ENCODE measurements at places on chromosomes 1 and 21.

DNA sequence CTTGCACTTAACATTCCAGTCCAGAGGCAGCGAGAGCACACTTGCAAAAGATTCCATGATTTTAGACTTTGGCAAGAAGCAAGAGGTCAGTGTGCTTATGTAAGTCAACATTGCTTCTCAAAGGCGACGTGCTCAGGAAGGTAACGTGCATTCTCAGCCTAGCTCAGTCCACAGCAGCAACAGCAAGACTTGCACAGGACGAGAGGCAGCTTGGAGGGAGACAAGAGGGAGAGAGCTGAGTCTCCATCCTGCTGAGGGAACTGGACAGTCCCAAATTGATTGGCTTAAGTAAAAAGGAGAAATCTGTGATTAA, 56.5 kb downstream of the PTP4A2 start:
- no peaks in the 10 kb centered on the region for H3K36me3 ChIP-seq
- H3K4me3 ChIP-seq = no peak overlapping the region
- H3K27ac ChIP-seq = no peak overlapping the region
- H3K4me1 ChIP-seq = peaks cover 9% of the 10 kb centered on the region
- no peak for DNase-seq
- H3K27me3 ChIP-seq = no peaks in the 10 kb centered on the region

GRCh38 chr1:40185951-40186864, 25.0 kb downstream of the RLF start:
- H3K4me1 ChIP-seq = peaks cover 28% of the 10 kb centered on the region
- H3K27ac ChIP-seq = no peak overlapping the region
- DNase-seq = no peak
- H3K27me3 ChIP-seq = no peaks in the 10 kb centered on the region
- peaks cover 23% of the 10 kb centered on the region for H3K36me3 ChIP-seq
- no peak overlapping the region for H3K4me3 ChIP-seq

GRCh38 chr1:34162852-34163766, 1.9 kb downstream of the CSMD2 start:
- no peaks in the 10 kb centered on the region for H3K36me3 ChIP-seq
- H3K4me3 ChIP-seq = peak overlapping the region; percentile 46
- peaks cover 64% of the 10 kb centered on the region for H3K27me3 ChIP-seq
- H3K4me1 ChIP-seq = peaks cover 20% of the 10 kb centered on the region
- peak; percentile 75 for DNase-seq

GRCh38 chr21:46223217-46223616, 5.4 kb downstream of the LSS start:
- peaks cover 50% of the 10 kb centered on the region for H3K36me3 ChIP-seq
- H3K4me3 ChIP-seq = no peak overlapping the region
- no peak overlapping the region for H3K27ac ChIP-seq
- peaks cover 50% of the 10 kb centered on the region for H3K4me1 ChIP-seq
- H3K27me3 ChIP-seq = no peaks in the 10 kb centered on the region

DNA sequence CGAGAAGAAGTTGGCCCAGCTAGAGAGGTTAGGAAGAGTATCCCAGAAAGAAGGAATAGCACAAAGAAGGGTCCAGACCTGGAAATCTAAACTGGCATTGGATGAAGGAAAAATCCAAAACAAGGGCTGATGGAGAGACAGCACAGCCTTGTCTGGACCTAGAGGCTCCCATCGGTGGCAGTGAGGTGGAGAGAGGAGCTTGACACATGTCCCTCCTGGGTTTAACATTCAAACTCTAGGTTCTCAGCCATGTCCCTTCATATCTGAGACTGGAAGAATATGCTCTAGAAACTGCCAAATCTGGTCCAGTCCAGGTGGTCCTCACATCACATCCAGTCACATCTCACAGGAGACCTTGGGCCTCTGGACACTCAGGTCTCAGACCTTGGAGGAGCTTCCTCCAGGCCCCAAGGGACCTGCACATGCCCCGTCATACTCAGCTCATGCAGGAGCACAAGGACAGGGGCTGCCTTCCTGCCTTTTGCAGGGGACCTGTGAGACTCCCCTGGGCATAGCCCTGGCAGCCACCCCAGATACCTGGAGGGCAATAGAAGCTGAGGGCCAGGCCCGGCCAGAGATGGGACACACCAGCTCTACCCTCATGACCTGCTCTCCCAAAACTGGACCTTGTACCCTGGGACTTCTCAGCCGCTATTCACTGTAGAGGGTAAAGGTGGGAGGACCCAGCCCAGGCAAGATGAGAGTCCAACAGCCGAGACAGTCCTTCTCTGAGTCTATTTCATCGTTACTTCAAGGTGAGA, 7.5 kb downstream of the TMEM125 start:
- no peaks in the 10 kb centered on the region for H3K27me3 ChIP-seq
- H3K4me3 ChIP-seq = no peak overlapping the region
- no peaks in the 10 kb centered on the region for H3K36me3 ChIP-seq
- DNase-seq = peak; percentile 37
- H3K27ac ChIP-seq = no peak overlapping the region

- no peak for DNase-seq
- H3K4me1 ChIP-seq = no peaks in the 10 kb centered on the region
- H3K4me3 ChIP-seq = peak overlapping the region; percentile 22
- H3K36me3 ChIP-seq = no peaks in the 10 kb centered on the region
- H3K27me3 ChIP-seq = no peaks in the 10 kb centered on the region
These were observed 58.1 kb downstream of the NME7 start for GRCh38 chr1:169309178-169310166.

DNA sequence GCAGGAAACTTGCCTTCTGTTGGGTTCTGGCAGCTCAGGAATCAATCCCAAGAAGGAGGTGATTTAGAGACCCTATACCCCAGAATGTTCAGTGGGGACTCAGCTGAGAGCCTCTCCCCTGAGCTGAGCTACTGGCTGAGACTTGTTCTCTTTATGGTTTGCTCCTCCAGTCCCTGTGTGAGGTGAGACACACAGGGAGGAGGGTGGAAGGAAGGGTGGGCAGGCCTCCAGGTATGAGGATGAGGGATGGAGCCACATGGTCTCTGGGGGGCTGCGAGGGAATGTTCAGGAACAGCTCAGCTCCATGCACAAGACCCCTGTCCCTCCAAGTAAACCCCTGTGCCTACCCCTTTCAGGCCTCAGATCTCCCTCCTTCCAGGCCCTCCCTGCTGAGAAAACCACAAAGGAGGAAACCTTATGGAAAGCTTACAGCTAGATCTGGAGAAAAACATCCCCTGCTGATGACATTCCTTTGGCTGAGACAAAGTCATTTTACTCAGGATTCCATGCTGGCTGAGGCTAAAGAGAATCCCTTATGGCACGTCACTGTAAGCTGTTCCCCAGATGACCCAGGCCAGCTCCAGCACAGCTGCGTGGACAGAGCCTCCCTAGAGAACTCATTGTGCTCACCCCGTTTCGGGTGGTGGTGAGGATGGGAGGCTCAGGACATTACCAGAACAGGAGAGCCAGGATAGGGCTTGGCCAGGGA, 91.5 kb upstream of the IPO9 start:
- no peak for DNase-seq
- peaks cover 43% of the 10 kb centered on the region for H3K4me1 ChIP-seq
- H3K4me3 ChIP-seq = no peak overlapping the region
- peaks cover 4% of the 10 kb centered on the region for H3K27me3 ChIP-seq

- no peaks in the 10 kb centered on the region for H3K27me3 ChIP-seq
- H3K4me3 ChIP-seq = no peak overlapping the region
- no peak for DNase-seq
- no peaks in the 10 kb centered on the region for H3K36me3 ChIP-seq
- no peak overlapping the region for H3K27ac ChIP-seq
- no peaks in the 10 kb centered on the region for H3K4me1 ChIP-seq
These were observed 46.6 kb downstream of the DISP3 start for GRCh38 chr1:11525516-11525915.

DNA sequence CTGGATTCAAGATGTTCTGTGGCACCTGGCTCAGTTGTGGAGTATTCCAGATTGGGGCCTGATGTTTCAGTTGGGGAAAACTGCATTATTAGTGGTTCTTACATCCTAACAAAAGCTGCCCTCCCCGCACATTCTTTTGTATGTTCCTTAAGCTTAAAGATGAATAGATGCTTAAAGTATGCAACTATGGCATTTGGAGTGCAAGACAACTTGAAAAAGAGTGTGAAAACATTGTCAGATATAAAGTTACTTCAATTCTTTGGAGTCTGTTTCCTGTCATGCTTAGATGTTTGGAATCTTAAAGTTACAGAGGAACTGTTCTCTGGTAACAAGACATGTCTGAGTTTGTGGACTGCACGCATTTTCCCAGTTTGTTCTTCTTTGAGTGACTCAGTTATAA, 7.2 kb downstream of the FPGT start:
- DNase-seq = no peak
- H3K27me3 ChIP-seq = no peaks in the 10 kb centered on the region
- peaks cover 62% of the 10 kb centered on the region for H3K36me3 ChIP-seq
- H3K27ac ChIP-seq = no peak overlapping the region
- H3K4me3 ChIP-seq = no peak overlapping the region
- no peaks in the 10 kb centered on the region for H3K4me1 ChIP-seq
